ENCODE measurements at places on chromosomes 12 and 14. TPM values are rescaled to one million over a fixed set of nuclear protein-coding genes. Genes with fewer than 3 reads are reported as not detected.

The FAM90A1 gene
- 0.13 TPM for polyA plus RNA-seq

The KCNMB4 gene
- 2.4 TPM for polyA plus RNA-seq

The IL22 gene
- not detected for polyA plus RNA-seq

DNA sequence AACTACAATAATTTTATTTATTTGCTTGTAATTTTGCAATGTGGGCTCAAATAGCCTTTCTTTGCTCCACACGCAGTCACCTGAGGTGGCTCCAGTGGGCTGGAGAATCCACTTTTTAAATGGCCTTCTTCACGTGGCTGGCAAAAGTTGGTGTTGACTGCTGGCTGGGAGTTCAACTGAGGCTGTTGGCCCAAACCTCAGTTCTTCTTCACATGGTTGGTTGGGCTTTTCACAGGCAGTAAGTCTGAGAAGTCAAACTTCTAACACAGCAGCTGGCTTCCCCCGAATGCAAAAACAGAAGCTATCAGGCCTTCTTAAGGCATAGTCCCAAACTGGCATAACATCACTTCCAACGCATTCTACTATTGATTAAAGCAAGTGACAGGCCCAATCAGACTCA is 2.1 kb upstream of the OXA1L start:
- DNase-seq = no peak

GRCh38 chr14:63893701-63894458 is 41.1 kb downstream of the SYNE2 start:
- DNase-seq = peak; percentile 75

DNA sequence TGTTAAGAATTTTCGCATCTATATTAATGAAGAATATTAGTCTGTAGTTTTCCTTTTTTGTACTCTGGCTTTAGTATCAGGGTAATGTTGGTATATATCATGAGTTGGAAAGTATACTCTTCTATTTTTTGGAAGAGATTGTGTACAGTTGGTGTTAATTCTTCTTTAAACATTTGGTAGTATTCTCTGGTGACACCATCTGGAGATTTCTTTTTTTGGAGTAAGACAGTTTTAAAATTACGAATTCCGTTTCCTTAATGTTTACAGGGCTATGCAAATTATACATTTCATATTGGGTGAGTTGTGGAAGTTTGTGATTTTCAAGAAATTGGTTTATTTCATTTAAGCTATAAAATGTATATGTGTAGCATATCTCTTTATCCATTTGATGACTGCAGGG is 183.8 kb upstream of the NOS1 start:
- no peak for DNase-seq

DNA sequence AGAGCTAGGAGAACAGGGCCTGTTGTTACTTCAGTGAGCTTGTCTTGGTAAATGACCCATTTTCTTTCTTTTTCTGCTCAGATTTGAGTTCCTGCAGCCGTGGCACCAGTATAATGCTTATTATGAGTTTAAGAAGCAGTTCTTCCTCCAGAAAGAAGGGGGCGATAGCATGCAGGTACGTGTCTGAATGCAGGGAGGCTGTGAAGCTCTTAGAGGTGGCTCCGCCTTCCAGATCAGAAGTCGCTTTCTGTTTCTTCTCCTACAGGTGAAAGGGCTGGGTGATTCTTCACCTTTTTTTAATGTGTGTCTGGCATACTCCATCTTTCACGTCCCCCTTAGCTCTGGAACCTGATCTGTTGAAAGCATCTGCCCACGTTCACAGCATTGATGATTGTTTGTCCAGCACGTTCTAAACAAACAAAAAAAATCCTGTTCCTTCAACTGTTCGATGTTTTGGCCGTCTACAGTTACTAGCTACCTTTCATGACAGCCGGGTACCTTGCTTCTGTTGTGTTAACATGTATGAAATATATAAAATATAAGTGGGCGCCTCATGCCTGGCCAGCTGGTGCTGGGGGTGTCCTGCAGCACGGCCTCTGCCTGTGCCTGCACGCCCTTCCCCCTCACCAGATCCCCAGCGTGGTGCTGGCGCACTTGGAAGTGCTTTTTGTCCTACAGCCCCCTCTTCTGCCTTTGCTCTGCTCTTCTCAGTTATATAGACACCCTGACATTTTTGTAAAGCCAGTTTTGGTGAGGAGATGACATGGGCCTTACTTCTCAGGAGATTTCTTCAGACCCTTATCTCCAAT is 44.6 kb downstream of the SFSWAP start:
- no peak for DNase-seq

DNA sequence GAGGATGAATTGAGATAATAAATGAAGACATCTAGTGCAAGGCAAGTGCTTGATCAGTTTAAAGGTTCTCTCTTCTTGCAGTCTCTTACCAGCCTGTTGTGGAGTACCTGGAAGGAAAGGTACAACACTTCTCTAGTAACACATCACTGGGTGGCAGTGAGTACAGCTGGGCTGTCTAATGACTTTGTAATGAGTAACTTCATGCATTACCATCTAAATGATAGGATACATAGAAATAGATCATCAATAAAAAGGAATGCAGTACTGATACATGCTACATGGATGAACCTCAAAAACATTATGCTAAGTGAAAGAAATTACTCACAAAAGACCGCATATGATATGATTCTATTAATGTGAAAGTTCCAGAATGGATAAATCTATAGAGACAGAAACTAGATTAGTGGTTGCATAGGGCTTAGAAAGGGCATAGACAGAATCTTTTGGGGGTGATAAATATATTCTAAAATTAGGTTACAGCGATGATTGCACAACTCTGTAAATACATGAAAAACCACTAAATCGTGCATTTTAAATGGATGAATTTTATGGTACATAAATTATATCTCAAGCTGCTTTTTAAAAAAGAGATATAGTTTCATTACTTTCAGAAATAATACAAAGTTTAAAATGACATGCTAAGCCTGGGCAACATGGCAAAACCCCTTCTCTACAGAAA is 224.4 kb downstream of the CHST11 start:
- no peak for DNase-seq

- no peak for DNase-seq
These were observed 204.0 kb upstream of the FOXN3 start for GRCh38 chr14:89621009-89621421.

GRCh38 chr12:65540140-65540539 is 261.7 kb downstream of the MSRB3 start:
- DNase-seq = no peak

DNA sequence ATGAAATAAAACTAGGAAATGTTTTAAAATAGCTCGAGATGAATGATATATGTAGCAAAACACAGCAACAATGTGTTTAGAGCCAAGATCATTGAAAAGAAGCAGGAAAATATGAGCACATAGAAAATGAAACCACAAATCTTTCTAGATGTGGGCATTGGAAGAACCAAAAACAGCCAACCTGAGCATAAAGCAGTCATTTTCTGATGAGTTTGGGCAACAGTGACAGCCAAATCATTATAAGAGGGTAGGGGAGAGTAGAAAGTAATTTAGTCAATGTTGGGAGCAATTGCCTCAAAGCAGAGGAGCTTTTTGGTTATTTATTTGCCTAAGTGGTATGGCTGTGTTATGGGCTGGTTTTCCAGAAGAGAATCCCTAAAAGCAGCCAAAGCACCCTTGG is 8.8 kb upstream of the BICDL1 start:
- DNase-seq = no peak

DNA sequence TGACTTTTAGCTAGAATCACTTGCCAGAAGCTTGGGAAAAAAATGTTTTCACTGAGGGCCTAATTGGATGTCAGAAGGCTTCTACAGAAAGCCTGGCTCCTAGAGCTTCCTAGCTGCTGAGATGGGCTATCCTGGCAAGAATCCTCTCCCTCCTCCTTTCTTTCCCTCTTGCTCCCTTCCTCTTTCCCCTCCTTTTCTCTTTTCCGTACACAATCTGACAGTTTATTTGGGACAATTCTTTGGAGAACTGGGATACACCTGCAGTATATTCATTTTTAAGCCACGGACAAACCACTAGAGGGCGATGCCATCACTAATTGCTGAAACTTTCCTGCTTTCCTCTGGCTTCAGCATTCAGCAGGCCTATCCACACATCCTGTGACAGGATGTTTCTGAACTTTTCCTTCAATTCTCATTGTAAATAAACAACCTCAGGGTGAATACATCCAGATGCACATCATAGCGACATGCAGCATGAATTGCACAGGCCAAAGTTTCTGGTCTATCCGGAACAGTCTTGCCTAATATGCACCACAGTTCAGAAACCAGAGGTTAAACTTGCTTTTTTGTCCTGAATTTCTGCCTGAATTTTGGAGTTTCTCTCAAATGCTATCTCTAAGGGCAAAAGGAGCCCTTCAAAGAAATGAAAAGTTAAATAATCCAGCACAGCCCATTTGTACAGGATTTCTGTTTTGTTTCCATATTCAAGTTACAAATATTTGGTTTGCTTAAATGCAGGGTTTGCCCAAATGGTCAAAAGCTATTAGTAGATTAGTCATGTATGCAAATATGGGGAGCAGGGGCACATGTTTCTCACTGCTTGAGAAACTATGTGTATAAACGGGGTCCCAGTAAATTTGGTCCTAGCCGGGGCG is 142.8 kb downstream of the PAWR start:
- peak; percentile 95 for DNase-seq

DNA sequence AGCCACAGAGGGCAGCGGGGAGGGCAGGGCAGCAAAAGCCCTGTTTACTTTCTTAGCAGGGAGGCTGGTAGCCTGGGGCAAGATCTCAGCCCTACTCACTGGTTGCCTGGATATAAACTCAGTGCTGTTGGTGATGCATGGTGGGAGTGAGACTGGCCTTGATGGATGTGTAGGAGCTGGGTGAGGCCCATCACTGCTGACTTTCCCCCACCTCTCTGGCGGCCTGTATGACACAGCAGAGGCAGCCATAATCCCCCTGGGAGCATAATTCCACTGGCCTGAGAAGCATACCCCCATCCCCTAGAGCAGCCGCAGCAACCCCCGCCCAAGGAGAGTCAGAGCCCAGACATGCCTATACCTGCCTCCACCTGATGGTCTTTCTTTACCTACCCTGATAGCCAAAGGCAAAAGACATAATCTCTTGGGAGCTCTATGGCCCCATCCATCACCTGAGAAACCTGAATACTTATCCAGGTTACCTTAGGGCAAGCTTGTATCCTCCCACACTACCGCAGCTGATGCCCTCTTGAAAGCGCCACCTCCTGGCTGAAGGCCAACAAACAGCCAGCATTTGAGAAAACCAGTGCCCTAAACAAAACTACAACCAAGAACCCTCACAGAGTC is 59.3 kb downstream of the DNAI7 start:
- no peak for DNase-seq

- DNase-seq = no peak
These were observed 91.6 kb downstream of the KTN1 start for GRCh38 chr14:55671641-55672040.

DNA sequence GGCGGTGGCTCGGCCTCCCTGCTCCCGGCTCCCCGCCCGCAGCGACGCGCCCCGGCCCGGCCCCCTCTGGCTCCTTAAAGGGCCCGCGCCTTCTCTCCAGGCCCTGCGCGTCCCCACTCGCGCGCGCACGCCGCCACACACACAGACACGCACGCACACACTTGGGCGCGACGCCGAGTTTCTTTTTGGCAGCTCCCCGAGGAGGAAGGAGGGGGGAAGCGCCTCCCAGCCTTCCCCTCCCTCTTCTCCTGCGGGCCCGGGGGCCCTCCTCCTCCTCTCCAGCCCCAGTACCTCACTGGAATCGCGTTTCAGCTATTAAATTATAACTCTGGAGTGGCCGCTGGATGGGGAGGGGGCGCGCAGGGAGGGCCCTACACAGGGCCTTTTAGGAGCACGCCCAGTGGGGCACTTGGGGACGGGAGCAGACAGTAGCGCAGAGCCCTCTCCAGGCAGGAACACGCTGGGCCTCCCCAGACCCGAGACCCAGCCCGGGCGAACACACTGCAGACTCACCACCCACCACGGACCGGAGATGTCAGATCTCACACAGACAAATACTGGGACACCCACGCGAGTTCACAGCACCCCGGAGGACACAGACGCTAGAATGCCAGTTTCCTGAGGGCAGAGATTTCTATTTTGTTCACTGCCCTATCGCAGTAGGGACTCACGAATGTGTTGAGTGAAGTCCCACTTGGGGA is 411 bp upstream of the NCOR2 start:
- DNase-seq = peak; percentile 70

DNA sequence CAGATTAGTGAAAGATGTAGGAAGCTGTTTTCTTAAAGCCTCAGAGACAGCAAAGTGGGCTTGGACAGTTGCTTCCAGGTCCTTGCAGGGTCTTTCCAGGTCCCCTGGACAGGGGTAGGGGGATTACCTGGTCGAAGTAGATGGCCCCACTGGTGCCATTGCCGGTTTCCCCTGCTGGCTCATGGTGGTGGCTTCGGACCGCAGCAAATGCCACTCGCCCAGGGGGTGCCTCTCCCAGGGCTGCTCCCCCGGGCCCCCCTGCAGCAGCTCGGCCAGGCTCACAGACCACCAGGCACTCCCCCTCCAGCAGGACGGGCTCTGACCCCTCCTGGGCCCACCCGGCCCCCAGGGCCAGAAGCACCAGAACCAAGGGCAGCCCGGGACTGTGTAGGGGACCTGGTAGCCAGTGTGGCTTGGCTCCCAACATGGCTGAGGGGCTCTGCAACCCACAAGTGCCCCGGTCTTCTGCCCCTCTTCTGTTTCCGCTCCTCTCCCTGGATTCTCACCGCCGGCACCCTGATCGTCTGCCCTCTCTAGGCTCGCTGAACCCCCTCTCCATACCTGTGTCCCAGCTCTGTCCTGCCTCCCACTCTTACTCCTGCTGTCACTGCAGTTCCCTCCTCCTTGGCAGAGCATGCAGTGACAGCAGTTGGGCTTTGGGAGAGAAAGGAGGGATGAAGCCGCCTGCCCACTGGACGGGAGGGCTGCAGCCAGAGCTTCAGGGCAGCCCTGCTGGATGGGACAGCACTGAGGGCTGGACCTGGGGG is 657 bp downstream of the CBLN3 start:
- DNase-seq = no peak

Data from endothelial cell of umbilical vein (primary cell).